ENCODE measurements at places on chromosomes 4 and X.

- no peak for DNase-seq
These were observed 52.2 kb downstream of the SPATA18 start for GRCh38 chr4:52103319-52103718.

DNA sequence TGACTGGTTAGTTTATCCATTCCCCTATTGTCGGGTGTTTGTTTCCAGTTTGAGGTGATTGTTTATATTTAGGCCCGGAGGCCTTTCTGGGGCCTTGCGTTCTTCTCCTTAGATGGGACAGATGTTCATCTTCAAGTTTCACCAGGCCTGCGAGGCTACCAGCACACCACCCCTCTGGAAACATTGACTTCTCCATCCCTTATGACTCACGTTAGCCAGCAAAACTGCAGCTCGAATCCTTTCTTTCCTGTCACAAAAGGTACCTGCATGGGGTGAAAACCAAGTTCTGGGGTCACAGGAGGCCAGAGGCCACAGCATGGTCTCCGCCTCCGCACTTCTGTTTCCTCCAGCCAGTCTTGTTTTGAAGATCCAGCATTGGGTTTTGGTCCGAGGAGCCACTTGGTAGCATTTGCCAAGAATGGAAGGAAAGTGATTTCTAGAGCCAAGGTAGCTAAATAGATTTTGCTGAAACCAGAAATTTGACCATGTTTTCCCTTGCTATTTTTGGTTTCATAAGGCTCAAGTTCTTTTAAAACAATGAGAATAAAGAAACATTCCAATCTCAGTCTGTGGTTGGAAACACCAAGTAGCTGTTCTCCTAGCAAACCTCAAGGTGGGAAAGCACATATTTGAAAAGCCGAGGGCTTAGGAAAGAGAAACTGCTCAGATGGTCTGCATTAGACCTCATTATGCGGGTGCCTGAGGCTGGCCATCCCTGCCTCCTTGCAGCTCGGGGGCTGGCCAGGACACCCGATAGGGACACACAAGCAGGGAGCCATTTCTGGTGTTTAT lies 5.6 kb downstream of the NYX start:
- no peak for DNase-seq

DNA sequence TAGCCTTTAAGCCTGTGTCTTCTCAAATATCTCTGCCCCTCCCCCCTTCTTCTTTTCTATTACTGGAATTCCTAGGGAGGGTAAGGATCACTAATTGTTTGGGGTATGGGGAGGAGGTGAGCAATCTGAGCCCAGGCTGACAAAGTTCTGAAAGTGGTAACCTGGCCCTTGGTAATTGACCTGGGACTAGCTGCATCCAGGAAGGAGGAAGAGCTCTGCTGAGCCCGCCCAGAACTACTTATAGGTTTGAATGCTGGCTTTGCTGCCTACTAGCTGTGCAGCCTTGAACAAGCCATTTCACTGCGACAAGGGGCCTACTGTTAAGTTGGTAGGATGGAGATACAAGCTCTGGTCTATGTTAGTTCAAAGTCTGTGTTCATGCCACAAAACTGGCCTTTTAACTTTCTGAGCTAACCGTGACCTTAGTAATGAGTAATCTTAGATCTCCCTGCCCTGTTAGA lies 37.8 kb downstream of the DGKK start:
- no peak for DNase-seq

DNA sequence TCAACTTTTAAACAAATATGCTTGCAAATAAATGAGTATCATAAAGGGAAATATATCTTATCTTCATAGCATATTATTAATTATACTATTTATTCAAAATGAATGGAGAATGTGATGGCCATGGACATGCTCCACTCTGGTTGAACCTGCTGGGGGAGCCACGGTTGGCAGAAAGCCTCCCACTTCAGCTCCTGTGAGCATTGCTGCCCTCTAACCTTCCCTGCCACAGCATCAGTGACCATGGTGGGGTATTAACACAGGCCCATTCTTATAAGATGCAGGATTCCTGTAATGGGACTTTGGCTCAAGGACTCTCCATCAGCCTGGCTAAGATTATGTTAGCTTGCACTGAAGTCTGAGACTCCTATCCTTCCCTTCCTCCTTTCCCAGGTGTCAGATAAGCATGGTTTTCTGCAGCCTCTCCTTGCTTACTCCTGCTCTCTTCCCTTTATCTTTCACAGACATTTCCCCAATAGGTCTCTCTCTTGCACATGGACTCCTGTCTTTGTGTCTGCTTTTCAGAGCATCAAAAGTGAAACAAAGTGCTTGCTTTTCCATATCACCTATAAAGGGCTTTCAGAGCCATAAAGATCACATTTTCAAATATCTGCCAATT lies 4.9 kb upstream of the ABRAXAS1 start:
- no peak for DNase-seq

DNA sequence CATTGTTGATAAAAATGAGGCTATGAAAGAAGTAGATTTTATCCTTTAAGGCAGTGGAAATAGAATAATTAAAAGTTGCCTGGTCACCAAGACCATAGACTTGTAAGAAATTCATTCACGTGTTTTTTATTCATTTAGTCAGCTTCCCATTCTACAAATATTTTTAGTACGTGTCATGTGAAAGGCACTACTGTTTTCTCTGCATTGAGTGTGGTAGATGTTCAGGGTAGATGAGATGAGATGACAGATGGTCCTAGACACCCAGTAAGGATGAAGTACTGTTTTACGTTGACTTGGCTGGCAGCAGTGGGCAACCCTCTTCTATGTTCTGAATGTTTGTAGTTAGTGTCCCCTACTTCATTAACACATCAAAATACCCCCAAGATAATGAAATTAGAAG lies 228.1 kb downstream of the ARHGAP24 start:
- no peak for DNase-seq

DNA sequence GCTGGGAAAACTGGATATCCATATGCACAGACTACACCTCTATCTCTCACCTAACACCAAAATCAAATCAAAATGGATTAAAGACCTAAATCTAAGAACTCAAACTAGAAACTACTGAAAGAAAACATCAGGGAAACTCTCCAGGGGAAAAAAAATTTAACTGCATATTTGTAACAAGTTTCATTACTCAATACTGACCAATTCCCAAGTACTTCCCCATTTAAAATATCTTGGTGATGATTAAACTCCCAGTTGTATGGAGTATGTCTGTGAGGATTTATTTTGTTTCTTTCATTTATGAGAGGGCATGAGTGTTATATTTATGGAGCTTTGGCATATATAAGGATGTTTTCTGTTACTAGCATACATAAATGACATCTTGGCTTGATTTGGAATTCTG lies 112.3 kb upstream of the IL15 start:
- DNase-seq, result no peak

DNA sequence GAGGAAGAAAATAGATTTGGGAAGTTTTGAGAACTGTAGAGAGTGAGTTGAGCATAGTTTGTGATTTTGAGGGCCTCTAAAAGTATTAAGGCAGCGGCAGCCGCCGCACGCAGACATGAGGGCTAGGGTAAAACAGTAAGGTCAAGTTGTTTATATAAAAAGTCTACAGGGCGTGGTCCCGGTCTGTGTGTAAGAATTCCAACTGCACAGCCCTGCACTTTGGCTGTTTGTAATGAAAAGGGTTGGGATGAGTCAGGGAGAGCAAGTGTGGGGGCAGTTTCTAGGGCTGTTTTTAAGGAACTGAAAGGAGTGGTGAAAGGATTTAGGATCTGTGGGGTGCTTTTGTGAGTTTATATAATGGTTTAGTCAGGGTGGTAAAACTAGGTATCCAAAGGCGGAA lies 55.0 kb downstream of the BEX3 start:
- no peak for DNase-seq

DNA sequence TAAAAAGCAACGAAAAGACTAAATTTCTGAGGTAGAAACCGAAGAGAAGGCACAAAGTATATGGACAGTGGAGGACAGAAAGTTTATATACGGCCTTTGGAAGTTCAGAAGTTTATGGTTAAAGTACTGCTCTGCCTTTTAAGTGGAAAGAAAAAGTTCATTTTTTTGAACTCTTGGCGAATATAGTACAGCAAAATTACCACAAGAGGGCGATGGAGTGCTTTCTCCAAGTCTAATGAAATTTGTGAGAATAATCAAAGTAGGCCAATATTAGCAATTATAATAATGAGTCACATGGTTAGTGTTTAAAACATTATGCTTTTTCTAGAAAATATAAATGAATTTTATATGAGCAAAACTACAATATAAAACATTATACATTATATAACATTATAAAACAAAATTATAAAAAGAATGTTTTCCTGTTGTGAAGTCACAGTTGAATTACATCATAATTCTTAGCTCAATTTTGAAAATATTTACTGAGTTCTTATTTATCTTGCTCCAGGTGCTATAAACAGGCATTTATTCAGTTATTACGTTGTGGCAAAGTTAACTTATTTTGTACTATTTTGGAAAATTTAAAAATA lies 136.2 kb upstream of the BMPR1B start:
- DNase-seq, result peak; percentile 3

- DNase-seq, result no peak
These were observed 86.9 kb upstream of the PHOX2B start for GRCh38 chr4:41835321-41835995.

DNA sequence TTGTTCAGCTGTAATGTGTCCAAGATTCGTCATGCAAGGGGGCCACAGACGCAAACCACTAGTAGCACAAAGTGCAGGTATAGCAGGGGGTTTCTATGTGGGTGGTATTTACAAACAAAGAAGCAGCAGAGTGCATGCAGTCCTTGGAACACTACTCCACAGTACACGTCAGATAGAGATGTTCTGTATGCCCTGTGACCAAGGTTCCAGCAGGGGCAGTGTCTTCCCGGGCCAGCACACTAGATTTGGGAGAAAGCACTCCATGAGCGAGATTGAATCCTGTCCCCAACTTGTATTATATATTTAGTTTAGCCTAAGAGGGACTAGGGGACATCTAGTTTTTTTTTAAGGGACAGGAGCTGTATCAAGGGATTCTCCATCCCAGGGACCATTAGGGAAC lies 54.4 kb upstream of the ESX1 start:
- no peak for DNase-seq

DNA sequence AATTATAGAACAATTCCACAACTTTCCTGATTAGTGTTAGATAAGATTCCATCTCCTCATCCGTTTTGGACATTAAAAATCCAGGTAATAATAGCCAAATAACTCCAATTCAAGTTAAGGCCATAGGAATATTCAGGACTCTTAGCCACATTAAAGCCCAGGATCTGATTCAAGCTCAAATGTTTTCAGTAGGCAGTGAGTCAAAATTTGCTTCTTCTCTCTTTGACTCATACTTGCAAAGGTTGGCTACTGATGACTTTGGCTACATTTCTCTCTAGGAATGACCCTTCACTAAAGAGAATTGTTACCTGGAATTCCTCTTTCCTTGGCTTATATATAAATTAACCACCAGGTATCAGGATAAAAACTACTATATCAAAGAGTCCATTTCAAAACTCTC lies 354.9 kb upstream of the HS3ST1 start:
- no peak for DNase-seq

- no peak for DNase-seq
These were observed 131.9 kb upstream of the GPRIN3 start for GRCh38 chr4:89439533-89439932.

DNA sequence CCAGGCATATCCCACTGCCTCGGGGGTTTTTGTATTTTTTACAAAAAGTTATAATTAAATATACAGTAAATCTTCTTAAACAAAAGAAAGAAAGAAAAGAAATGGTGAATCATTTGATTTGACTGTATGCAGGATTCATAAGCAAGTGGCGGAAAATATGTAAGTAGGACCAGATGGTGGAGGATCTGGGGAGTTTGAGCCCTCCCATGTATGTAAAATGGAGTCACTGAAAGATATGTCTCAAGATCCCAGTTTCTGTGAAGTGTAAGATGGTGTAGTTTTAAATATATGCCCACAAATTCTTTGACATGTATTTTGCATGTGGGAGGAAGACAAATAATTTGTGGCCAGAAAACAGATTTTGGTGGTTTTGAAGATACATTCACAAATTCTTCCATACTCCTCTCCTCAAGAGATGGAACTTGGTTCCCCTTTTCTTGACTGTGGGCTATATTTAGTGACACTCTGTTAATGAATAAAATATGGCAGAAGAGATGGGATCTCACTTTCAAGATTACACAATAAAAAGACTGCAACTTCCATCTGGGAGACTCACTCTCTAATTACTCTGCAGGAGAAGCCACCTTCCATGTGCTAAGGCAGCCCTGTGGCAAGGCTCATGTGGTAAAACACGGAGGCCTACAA lies 133.6 kb upstream of the S100G start:
- DNase-seq, result no peak

- no peak for DNase-seq
These were observed 13.8 kb downstream of the NELFA start for GRCh38 chr4:1994938-1995337.

DNA sequence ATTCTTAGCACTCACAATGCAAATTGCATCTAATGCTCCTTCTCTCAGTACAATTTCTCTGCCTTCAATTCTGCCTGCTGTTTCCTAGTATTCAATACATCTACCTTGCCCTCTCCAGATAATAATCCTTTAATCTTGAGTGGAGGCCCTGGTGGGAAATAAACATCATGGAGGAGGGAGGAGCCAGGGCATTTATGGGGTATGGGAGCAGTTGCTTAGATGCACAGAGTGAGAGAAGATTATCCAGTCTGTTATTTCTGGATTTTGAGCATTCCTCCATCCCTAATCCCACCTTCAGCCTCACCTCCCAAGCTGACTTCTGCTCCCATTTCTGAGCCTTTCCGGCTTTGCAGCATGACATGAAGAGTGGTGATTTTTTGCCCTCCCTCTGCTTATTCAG lies 127.9 kb upstream of the PPP3CA start:
- DNase-seq, result no peak

GRCh38 chr4:71814433-71814832 lies 30.6 kb upstream of the GC start:
- no peak for DNase-seq

GRCh38 chrX:20144491-20144890 lies 2.9 kb upstream of the EIF1AX start:
- DNase-seq, result no peak

DNA sequence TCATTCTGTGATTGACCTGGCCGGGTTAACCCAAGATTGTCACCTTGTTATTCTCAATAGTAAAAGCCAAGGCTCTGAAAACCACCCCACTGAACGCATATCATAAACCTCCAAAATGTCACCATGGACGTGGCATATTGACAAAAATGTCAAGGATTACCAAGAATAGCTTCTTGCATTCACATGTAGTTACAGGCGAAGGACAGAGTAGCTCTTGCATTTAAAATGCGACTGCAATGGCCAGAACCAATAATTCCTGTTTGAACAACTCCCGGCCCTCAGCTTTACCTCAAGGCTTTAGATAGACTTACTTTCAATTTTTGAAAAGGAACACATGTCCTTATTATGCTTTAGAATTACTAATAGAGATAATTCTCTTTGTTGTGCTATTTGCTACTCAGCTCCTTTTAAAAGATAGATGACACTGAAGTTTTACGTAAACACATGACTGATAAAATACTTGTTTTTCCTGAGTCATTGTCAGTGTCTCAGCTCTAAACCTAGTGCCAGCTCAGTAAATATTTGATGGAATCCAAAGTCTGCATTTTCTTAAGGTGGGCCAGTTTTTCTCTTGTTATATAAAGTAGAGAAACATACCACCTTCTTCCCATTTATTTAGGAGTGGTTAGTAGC lies 66.3 kb downstream of the CLDN34 start:
- DNase-seq, result no peak
